ENCODE measurements at places on chromosomes 3 and 15.

DNA sequence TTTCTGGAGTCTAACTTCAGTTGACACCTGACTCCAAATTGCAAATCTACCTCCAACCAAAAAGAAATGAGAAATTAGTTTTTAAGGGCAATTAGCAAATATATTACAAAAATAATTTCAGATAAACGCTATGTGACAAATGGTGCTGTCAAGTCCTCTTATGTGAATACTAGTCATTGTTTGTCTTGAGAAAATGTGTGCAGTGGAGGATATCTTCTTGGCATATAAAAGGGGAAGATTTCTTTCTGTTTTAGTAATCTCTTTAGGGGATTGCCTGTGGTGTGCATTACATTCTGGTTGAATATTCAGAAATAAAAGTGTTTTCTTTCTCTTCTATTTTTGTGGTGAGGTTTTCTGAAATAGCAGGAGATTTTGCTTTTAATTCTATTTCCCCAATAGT, 3.0 kb upstream of the GCSAM start:
- no peak for DNase-seq

DNA sequence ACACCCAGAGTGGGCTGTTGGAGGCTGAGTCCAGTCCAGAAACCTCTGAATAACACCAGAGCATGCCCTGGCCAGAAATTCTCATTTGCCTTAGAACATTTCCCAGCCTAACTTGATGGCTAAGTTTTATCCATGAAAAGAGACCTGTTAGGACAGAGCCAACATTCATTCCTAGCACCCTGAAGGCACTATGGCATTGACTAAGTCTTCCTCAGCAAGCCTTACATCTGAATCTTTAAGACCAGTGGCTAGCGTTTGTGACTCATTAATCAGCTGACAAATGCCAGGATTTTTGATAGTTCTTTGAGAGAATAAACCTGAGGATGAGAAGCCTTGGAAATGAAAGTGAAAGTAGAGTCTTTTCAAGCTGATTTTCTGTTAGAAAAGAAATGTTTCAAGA, 1087.1 kb upstream of the ALCAM start:
- DNase-seq: no peak

DNA sequence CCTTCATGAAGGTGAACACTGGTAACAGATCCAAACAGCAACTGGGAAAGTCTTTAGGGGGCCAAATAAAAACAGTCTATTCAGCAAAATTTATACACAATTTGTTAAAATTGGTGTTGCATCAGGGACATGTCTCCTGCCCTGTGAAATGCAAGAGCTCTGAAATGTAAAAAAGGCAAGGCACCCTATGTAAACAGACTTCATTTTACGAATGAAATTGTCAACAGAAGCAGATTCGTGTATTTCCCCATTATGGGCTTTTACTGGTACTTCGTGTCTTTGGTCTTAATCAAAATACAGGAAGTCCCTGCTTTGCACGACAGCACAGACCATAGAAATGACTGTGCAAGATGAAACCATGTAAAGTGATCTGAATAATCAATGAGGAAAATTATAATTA, 127.3 kb upstream of the THBS1 start:
- no peak for DNase-seq

- no peak for DNase-seq
Observed at GRCh38 chr3:53092942-53093341, 37.3 kb downstream of the RFT1 start.

- no peak for DNase-seq
Observed at GRCh38 chr3:177213801-177214535, 16.7 kb upstream of the TBL1XR1 start.

DNA sequence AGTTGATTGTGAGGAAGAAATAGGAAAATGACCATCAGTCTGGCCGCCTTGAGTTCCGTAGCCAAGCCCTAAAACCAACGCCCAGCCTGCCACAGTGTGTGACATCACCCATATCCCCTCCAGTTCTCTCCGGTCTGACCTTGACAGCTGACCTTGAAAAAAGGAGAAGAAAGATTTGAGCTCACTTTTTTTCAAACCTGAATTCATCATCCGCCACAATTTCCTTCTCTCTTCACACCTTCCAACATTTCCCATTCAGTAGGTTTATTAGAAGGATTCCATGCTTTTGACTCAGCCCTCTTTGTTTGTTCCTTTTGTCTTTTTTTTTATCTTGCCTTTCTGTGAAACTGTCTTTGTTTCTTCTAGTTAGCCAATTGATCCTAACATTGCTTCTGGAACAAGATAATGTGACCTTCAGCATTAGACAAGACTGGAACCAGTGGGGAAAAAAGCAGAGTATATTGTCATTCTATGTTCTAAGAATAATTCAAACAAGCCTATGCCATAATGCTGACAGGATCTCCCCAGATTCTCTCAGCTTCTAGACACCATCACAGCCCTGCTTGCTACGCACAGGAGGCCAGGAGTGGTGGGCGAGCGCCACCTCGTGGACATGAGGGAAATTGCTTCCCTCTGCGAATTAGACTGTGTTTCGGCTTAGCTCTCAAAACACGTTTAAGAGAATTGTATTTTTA, 283.1 kb downstream of the FGF12 start:
- peak; percentile 74 for DNase-seq

GRCh38 chr15:42154212-42154941, 2.1 kb downstream of the PLA2G4F start:
- no peak for DNase-seq

GRCh38 chr15:89820666-89821611, 6.3 kb upstream of the ANPEP start:
- DNase-seq: no peak

DNA sequence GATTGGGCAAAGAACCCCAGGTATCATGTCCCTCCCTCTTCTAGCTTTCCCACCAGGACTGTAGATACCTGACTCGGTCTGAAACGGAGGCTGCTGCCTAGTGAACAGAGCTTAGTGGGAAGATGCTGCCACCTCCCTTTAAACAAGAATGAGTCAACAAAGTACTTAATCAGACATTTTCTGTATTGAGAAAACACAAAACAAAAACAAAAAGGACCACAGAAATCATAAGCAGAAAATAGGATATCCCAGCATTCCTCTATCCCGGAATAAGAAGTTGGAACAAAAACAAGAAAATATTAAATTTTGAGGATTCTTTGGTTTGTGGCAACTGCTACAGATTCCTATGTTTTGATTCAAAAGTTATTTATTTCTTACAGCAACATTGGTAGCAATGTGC, 51.7 kb upstream of the COL8A1 start:
- DNase-seq: no peak

DNA sequence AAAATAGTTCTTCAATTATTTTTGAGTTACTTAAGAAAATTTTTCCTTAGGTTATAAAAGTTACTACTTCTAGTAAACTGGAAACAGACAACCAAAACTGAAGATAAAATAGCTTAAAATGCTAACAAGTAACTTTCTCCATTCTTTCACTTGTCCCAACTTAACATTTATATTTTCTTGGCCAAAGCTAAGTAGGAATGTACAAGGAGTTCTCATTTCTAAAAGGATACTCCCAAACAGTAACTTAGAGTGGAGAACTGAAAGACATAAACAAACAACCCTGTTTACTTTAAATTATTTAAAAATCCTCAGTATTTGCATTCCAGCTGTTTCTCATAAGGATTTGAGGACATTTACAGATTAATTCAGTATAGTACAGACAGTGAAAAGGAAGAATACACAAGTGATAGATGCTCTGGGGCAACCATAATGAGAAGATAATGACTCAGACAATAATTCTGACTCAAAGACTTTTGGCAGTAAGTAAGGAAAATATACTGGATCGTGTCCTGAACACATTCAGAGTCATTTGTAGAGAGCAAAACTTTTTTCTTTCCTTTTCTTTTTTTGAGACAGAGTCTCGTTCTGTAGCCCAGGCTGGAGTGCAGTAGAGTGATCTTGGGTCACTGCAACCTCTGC, 29.2 kb upstream of the ANXA2 start:
- no peak for DNase-seq

DNA sequence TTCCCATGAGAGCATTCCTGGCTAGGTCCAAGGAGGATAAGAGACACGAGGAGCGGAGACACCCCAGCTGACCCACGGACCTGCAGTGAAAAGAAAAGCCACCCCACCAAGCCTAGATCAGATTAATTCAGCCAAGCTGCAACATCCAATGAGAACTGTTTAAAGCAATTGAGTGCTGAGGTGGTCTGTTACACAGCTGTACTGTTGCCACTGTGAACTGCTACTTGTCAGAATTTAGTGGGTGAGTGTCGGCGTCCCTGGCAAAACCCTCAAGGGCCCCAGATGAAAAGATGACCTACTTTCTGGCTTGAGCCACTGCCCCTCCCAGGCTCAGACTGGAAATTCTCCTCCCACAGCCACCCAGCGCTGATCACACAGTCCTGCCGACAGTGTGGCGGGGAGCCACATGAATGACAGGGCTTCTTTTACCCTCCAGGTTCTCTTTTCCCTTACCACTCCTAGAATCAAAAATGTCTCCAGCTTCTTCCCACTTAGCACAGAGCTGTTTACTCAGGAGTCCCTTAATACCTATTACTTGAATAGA, 26.4 kb upstream of the KBTBD12 start:
- no peak for DNase-seq

DNA sequence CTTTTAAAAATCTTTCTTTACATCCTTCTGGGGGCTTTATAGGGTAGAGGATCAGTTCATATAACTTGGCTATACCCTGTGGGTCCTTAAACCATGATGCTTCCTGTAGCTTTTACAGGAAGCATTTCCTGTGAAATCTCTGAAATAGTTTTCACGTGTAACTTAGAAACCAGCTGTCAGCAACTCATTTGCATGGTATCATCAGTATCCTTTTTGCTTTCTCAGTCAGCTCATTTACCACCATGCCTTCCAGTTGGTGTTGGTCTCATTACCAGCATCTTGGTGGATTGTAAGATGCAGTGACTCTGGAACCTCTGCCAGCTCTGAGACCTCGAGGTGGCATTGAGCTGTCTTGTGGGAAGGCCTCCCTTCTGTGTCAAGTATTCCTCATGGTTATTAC, 96.7 kb upstream of the MYZAP start:
- peak; percentile 78 for DNase-seq

GRCh38 chr15:97623091-97623661, 337.3 kb upstream of the ARRDC4 start:
- peak; percentile 49 for DNase-seq

Data from mesendoderm (in vitro differentiated cells).